ENCODE measurements at places on chromosomes 4 and X. TPM values are rescaled to one million over a fixed set of nuclear protein-coding genes. Genes with fewer than 3 reads are reported as not detected.

- DNase-seq: no peak
Measured at GRCh38 chrX:39377773-39378172, 576.5 kb downstream of the MID1IP1 start.

DNA sequence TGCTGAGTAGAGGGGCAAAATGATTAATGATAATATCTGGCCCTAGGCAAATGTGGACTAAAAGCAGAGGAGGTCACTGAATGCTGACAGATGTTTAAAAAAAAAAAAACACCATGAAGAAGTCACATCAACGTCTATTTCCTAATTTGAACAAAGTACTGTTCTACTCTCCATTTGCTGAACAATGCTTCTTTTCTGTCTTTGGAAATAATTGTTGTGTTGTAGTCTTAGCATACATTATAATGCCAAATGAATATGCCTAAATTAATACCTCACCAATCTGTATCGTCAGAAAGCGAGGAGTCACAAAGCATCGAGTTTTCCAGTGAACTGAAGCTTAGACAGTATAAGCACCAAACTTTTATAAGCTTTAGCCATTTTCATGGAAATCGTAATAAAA is 140.9 kb upstream of the JADE1 start:
- DNase-seq: no peak

DNA sequence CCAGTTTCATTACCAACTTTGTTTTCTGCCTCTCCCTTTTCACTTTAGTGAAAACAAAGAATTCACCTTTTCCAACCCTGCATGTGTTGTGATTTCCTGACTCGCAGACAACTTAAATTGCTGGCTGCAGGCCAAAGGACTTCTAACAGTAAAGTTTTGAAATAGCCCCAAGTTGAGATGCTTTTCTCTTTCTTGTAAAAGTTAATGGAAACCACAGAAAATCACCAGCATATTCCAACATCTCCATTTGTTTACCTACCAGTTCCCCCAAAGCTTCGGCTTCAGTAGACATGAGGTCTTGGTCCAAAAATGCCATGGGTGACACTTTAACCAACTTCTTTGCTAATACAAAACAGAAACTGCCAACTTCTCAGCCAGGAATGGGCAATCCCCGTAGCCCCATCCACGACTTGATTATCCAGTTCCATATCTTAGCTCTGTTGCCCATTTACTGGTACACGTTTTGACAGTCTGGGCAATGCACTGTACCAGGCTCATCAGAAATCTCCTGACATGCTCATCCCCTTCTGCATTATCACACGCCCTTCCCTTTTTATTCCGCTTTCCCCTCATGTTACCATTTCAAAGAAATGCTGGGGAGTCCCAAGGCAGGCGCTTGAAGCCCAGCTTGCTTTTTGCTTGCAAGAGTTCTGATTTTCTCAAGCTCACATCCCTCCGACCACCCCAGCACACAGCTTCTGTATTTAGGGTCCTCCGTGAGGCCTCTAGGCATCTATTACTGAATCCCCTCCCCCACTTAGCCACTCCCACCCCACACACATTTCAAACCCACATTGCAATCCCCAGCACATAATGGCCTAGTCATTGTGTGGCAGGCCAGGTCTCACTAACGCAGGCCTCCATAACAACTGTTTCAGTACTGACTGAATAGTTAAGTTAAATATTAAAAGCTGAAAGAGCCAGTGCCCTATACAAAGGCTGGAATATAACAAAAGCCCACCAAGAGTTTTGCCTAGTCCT is 137.9 kb upstream of the S100G start:
- DNase-seq: no peak

DNA sequence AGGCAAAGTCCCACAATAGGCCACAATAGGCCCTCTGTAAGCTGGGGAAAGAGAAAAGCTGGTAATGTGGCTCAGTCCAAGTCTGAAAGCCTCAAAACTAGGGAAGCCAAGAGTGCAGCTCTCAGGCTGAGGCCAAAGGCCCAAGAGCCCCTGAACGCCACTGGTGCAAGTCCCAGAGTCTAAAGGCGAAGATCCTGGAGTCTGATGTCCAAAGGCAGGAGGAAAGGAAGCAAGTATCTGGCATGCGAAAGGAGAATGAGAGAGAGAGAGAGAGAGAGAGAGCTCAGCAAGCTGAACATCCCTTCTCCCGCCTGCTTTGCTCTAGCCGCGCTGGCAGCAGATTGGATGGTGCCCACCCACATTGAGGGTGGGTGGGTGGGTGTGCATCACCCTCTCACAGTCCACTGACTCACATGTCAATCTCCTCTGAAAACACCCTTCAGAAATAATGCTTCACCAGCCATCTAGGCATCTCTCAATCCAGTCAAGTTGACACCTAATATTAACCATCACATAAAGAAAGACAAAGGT is 30.9 kb upstream of the ELF2 start:
- no peak for DNase-seq

DNA sequence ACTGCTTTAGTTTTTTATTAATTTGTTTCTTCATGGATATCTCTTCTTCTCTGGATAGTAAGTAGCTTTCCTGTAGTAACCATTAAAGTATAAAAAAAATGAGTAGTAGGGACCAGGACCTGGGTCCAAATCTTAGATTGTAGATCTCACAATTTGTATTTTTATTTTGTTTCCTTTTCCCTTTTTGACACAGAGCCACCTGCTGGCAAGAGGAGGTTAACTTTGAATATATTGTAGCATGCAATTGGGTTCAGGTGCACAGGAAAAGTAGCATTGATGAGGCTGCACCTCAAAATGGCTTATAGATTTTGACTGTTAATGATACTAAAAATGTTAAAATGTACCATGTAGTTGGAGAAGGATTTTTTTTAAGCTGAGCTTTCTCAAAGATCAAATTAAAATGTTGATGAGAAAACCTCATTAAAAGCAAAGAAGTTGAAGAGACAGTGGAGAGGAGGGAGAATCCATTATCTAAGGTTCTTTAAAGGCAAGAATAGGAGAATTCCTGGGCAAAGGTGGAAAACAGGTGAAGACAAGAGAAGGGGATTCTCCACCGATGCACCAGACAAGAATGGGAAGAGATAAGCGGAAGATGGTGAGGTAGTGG is 48.3 kb upstream of the HPGDS start:
- no peak for DNase-seq

DNA sequence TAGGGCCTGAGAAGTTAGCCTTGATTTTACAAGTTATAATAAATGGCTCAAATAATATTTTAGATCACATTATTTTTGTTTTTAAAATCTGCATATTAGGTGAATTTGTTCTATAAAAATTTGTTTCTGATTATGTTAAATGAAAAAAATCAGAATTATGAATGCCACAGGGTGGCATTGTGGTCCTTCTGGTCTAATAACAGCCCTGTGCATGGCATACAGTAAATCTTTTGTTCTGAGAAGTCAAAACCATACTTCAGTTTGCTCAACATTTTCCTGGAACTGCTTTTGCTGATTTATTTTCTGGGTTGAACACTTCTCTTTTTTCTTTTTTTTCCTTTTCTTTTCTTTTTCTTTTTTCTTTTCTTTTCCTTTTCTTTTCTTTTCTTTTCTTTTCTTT is 101.0 kb upstream of the UBQLN2 start:
- no peak for DNase-seq

The PAGE2 gene
- total RNA-seq: not detected

The FGFBP2 gene
- not detected for total RNA-seq

The MCUB gene
- total RNA-seq: 11.6 TPM

Measured in transverse colon (tissue), 4 donors.